ENCODE measurements at places on chromosomes 2 and 18.

- no peak for DNase-seq
Measured at GRCh38 chr18:31983976-31984375, 34.6 kb upstream of the RNF125 start.

GRCh38 chr2:134336921-134337320, 83.0 kb downstream of the MGAT5 start:
- DNase-seq: no peak

DNA sequence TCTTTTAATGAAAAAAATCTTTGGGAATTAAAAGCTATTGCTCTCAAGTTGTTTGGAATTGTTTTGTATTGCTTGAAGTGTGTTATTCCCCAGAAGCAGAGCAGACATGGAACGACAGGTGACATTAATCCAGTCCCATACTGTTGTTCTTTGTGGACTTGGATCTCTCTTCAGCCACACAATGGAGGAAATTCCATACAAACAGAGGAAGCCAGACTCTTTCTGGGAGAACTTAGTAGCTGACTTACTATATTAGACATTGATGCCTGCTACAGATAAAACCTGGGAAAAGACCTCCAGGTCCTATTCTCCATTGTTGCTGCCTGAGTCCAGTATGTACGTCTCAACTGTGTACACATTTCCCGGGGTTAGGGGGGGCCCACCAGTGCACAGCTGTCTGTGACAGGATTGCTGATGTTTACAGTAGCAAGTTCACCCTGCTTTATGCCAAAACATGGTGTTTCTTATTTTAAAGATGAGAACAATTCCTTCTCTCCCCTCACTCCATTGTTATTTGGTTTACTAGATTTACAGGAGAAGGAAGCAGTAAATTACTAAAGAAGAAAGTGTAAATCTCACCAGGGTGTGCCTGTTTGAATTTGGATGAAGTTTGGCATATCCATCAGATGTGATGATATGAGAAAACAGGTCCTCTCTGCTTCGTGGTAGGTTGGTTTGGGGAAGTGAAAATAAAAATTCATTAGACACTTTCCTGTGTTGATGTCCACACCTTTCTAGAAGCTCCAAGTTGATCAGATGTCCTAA, 142.4 kb upstream of the RBBP8 start:
- DNase-seq: no peak

DNA sequence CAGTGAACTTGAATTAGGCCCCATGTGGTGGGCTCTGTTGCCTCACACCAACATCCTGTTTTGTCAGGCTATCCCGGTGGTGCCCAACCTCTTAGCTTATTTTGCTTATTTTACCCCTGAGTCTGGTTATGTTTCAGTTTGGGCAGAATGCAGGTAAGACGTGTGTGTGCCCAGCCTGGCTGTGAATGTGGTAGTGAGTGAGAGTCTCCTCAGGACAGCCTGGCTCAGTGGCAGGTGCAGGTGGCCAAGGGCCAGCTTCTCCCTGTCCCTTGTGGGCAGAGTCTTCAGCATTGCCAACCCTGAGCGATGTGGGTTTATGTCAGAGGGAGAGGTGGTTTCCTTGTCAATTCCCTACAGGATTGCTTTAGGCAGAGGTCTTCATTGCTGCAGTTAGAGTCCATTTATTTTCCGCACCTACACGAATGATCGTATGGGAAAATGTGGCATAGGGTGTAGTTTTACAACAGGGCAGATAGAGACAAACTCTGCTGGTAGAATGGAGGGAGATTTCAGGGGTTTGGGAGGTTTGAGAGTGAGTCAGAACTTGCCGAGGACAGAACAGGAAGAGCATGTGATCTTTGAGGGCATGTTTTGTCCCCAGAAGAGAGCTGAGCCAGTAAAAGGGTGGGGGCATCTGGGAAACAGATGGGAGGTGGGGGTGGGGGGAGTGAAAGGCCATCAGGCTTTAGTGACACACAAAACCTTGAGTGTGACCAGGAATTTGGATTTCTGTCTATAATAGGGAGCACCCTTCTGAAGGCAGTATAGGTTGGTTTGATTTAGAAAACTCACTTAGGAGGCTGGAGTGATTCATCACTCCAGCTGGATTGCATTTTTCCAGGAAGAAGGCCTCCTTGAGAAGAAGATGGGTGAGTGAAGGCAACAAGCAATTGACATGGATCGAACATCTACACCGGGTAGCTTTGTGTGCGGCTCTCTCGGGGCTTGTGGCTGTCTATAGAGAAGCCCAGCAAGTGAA, 156.2 kb upstream of the CELF4 start:
- no peak for DNase-seq

- DNase-seq: no peak
Measured at GRCh38 chr2:64598226-64598625, 55.5 kb downstream of the SERTAD2 start.

DNA sequence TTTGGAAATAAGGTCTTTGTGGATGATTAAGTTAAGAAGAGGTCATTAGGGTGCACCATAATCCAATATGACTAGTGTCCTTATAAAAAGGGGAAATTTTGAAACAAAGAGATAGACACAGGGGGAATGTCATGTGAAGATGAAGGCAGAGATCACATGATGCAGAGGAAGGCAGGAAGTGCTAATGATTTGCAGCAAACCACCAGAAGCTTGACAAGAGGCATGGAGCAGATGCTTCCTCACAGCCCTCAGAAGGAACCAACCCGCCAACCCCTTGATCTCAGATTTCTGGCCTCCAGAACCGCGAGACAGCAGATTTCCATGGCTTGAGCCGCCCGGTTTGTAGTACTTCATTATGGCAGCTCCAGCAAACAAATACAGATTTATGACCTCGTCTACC, 17.4 kb upstream of the SMARCAL1 start:
- no peak for DNase-seq

Measured in SHP77 (cell line).